ENCODE measurements at places on chromosomes 3 and 15.

DNA sequence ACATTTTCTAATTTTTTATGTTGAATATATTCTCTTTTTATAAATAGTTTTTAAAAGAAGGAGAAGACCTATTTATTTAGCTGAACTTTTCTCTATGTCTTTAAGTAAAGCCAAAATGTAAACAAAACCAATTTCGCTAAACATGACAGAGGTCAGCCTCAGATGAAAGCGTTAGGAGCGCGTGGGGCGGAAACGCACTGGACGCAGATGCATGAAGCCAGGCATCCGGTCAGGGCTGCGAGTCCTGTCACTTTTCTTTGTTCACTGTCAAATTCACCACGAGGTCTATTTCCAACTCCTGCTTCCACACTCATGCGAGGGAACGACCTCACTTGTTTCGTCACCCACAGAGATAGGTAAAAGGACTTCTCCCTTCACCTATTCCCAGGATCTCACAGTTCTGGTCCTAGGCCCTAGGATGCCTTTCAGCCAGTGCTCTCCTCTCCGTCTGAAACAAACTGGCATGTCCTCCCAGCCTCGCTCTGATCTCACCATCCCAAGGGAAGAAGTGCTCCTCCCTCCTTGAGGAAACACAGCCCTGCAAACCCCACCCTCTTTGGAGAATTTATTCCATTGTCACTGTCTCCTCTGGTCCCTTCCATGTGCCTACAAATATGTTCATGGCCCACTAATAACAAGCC is 57.9 kb downstream of the ITGB5 start:
- DNase-seq, result no peak

- no peak for DNase-seq
Measured at GRCh38 chr3:166420071-166420470, 582.8 kb upstream of the BCHE start.

GRCh38 chr3:63808633-63809032 is 10.5 kb upstream of the C3orf49 start:
- DNase-seq, result no peak

DNA sequence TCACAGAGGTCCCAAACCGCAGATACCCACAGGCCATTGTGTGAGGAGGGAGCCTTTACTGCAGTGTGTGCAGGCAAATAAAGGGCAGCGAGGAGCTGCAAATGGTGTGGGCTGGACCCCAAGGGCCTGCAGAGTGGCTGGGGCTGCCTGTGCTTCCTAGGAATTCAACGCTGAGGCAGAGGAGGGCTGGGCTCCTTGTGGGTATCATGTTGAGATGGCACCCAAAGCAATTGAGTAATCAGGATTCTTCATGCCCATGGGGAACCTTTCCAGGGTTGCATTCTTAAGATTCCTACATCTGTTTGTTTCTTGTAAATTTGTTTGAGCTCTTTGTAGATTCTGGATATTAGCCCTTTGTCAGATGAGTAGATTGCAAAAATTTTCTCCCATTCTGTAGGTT is 85.4 kb upstream of the LIPC start:
- no peak for DNase-seq

GRCh38 chr15:78638658-78639314 is 2.2 kb downstream of the CHRNB4 start:
- peak; percentile 85 for DNase-seq

Measured in HEK293T (cell line).